Midbrain (tissue), 1 donor: ENCODE measurements at places on chromosomes 1 and 21.

- DNase-seq = no peak
Measured at GRCh38 chr1:94543893-94544635, 2.5 kb upstream of the F3 start.

GRCh38 chr1:197981561-197981960, 64.4 kb downstream of the LHX9 start:
- no peak for DNase-seq

DNA sequence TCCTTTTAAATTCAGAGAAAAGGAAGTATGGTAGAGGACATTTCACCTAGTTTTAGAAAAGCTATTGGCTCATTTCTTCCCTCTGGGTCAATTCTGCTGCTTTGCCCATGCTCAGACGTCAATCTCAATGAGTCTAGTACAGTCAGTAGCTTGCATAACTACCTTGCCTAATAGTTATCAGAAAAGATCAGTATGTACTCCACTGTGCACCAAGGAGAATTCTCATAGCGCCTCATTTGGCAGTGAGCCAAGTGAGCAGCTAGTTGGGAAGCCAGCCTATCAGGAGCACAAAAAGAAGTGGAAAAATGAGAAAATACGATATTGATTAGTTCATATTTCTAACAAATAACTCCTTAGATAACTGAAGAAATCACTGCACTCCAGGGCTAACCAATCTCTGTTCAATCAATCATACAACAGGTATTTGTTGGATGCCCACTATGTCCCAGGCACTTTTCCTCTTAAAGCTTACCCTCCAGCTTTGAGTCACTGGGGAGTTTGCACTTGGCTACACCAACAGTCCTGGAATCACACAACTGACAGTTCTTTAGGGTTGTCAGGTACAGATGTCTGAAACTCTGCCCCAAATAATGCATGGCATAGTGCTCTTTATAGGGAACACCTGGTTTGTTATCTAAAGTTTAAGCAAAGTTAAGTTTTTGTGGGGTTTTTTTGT, 50.2 kb downstream of the PRDX6 start:
- no peak for DNase-seq

DNA sequence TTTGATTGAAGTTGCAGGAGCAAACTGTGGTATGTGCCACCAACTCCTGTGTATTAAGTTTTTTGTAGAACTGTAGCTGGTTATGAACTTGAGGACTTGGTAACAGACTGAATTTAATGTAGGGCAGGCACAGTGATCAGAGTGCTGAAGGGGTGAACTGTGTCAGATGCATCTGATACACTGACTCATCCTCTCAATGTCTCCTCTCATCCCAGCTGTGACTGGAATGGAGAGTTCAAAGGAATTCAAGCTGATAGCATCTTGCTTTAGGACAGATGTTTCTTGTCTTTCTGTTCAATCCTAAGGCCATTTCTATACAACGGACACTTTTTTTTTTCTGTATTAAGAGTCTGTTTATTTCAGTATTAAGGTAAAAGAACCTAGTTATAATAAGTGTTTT, 25.0 kb upstream of the GBP1 start:
- DNase-seq = no peak
